ENCODE measurements at places on chromosomes 11 and 22.

DNA sequence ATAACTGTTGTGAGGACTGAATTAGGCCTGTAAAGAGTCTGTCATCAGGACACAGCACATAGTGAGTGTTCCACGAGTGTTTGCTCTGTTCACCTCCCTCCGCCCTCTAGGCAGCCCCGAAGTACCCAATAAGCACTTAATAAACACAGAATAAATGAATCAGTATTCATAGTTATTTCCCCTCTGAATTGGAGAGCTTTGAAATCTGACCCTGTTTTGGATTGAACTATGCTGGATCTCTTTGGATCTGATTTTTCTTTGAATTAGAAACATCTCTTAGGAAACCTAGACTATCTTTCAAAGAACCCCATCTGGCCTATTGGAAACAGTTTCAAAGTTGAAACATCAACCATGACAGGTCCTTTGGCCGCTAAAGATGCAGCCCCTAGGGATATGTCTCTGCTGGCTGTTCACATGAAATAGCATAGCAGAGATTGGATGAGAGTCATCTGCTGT lies 615.5 kb downstream of the NTM start:
- no peak for DNase-seq

DNA sequence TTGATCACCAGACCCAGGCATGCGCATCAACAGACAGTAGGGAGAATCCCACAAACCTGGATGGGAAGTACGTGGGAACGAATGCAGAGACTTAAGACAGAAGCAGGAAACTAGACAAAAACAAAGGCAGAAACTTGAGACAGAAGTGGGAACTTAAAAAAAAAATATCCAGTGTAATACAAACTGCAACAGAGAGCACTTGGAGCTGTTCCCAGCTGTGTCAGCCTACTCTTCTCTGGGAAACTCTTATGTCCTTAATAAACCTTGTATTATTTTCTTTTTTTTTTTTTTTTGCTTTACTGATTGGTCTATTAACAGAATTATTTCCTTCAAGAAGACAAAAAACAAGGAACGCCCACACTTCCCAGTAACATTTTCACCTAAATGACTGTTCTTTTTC lies 1818.1 kb upstream of the RAG2 start:
- DNase-seq: no peak

- DNase-seq: no peak
Measured at GRCh38 chr22:44566911-44567310, 68.9 kb upstream of the RTL6 start.

GRCh38 chr11:66284526-66285078 lies 4.3 kb downstream of the YIF1A start:
- no peak for DNase-seq

GRCh38 chr11:45087900-45088160 lies 58.6 kb upstream of the PRDM11 start:
- DNase-seq: no peak

- DNase-seq: no peak
Measured at GRCh38 chr22:39895682-39896081, 2.1 kb upstream of the ENTHD1 start.

GRCh38 chr11:39690856-39691255 lies 1768.6 kb downstream of the LRRC4C start:
- no peak for DNase-seq

GRCh38 chr22:44337678-44338004 lies 24.9 kb upstream of the SHISAL1 start:
- peak; percentile 65 for DNase-seq

GRCh38 chr22:36245805-36246356 lies 6.6 kb upstream of the APOL2 start:
- no peak for DNase-seq

DNA sequence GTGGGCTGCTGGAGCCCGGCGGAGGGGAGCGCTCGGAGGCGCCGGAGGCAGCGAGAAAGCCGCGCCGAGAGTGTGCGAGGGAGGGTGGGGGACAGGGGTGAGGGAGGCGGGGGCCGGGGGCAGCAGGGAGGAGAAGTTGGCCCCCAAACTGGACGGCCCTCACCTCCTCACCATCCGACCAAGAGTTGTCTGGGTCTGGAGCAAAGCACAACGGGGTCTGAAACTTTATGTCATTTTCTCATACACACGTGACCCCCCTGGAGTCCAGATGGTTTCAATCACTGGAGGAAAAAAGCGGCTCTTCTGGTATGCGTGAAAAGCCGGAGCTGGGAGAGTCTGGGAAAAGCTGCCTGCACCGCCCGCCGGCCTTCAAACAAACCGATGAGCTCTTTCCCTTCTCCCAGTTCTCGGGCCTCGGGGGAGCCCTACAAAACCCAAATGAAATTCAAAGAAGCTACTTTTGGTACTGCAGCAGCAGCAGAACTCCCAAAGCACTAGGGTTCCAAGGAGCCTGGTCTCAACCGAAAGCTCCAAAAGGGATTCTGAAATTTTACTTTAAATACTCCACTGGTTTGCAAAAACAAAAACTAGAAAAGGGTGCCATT lies 39.7 kb upstream of the AKIP1 start:
- peak; percentile 75 for DNase-seq

DNA sequence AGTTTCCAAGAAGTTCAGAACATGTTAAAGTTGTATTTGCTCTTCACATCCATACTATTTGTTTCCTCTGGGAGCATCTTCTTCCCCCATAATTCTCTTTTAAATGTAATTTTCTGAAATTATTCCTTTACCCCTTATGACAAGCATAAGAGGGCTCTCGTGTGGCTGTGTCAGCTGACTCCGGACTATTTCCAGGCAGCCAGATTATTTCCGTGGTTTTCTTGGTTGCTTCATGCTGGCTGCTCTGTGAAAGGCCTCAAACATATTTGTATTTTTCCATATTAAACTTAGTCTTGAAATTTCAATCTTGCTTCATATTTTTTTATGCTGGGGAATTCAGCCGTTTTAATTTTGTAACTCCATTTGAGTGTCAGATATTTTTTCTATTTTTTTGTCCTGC lies 2.8 kb upstream of the MMP1 start:
- DNase-seq: no peak

- peak; percentile 24 for DNase-seq
Measured at GRCh38 chr11:123594188-123594901, 60.1 kb downstream of the SCN3B start.

DNA sequence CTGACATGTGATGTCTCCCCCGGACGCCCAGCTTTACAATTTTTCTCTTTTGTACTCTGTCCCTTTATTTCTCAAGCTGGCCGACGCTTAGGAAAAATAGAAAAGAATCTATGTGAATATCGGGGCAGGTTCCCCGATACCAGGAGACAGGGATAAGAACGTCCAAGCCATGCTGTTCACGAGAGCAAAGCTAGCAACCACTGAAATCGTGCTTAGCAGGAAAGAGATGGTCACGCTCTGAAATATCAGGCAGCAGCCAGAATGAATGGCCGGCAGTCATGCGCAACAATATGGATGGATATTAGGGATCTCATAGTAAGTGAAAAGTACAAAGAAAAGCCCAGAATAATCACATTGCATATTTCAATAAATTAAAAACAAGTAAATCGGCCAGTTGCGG lies 3.5 kb downstream of the CRYBB1 start:
- no peak for DNase-seq

GRCh38 chr11:2677127-2677526 lies 22.7 kb downstream of the KCNQ1OT1 start:
- no peak for DNase-seq

- no peak for DNase-seq
Measured at GRCh38 chr11:1055109-1055703, 18.7 kb upstream of the MUC6 start.

- DNase-seq: no peak
Measured at GRCh38 chr11:114964676-114965214, 286.4 kb downstream of the NXPE2 start.

DNA sequence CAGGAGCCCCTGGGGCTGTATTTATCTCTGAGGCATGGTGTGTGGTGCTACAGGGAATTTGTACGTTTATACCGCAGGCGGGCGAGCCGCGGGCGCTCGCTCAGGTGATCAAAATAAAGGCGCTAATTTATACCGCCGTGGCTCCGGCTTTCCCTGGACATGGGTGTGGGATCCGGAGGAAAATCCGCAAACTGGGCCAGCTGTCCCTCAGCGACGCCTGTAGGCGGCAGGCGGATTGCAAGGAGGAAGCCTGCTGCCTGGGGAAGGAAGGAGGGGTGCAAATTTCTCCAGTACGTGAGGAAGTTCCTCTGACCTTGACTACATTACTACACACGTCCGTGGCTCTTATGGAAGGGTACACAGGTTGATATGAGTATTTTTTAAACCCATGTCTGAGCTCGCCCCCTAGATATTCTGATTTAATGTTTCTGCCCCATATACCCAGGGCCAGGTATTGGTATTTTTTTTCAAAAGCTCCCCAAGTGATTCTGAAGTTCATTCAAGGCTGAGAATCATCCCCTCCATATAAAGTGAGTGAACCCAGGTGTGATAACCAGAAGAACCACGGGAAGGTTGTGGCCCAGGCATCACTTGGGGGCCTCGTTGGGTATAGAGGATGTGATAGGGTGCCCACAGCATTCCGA lies 2.8 kb downstream of the MYOD1 start:
- DNase-seq: peak; percentile 35

DNA sequence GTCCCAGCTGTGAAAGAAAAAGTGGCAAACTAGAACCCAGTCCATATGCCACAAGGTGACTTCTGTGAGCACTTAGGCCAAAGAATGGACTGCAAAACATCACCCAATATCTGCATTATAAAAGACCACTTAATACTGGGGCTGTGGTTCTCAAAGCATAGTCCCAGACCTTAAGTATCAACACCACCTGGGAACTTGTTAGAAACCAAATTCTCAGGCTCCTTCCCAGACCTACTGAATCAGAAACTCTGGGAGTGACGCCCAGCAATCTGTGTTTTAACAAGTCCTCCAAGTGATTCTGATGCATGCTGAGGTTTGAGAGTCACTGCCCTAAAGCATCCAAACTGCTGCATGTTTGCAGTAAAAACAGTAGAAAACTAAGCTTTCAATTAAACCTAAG lies 81.3 kb downstream of the SERGEF start:
- DNase-seq: no peak

GRCh38 chr22:30305906-30306626 lies 16.8 kb upstream of the CASTOR1 start:
- DNase-seq: peak; percentile 25

GRCh38 chr11:66841861-66842260 lies 1.4 kb upstream of the RCE1 start:
- no peak for DNase-seq

- no peak for DNase-seq
Measured at GRCh38 chr11:2443881-2444820, at the start of gene TRPM5. TSS of gene TRPM5 (minus strand) at chr11:2444514. CDS start at chr11:2423036, 21,478 bp downstream.

DNA sequence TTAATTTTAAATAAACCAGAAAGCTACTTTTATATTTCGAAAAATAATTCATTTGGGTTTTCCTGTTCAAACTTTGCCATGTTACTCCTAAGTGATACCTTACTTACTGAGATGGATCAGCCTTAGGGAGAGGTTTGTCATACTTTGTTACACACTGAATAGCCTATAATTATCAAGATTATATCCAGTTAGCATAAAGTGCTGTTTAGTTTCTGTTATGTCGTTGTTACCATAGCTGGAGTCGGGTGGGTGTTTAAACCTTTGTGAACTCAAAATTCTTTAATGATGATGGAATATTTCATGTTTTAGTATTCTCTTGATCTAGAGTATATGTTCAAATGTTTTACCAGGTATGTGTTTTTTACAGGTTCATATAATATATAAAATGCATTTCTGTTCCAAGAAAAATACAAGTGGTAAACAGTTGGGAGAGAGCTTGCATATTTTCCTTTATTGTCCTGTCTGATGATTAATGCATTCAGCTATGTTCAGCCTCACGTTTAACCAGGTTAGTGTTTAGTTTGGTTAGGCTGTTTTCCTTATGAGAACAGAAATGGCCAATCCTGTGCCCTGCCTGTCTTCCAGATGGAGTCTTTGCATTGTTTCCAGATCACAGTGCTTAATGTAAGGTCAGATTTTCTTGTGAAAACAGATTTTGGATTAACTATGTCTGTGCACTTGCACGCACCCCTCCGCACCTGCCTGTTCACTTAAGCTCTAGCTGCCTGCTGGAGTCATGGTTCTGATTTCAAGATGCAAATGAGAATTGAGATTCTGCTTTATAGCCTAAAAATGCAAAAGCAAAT lies 105.6 kb downstream of the ATXN10 start:
- peak; percentile 77 for DNase-seq

DNA sequence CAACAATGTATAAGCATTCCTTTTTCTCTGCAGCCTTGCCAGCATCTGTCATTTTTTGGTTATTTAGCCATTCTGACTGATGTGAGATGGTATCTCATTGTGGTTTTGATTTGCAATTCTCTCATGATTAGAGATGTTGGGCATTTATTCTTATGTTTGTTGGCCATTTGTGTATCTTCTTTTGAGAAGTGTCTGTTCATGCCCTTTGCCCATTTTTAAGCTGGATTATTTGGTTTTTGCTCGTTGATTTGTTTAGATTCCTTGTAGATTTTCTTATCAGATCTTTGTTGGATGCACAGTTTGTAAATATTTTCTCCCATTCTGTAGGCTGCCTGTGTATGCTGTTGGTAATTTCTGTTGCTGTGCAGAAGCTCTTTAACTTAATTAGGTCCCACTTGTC lies 259.6 kb upstream of the SESN3 start:
- DNase-seq: no peak

DNA sequence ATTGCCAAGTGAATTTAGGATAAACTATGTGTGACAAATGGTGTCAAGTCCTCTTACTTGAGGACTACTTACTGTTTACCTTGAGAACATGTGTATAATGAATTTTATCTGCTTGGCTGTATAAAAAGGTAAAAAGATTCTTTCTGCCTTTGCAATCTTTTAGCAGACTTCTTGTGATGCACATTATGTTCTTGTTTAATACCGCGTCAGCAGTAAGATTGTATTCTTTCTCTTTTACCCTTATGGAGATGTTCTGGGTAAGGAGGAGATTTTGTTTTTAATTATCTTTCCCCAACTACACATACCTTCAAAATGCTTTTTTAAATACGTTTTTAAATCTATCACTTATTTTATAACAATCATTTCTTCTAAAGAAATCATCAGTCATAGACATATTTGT lies 1166.4 kb upstream of the CNTN5 start:
- DNase-seq: no peak

- no peak for DNase-seq
Measured at GRCh38 chr11:80349997-80350396, 909.2 kb upstream of the TENM4 start.

GRCh38 chr11:72609476-72609875 lies 64.7 kb downstream of the PDE2A start:
- DNase-seq: no peak

GRCh38 chr11:8251616-8252295 lies 11.9 kb downstream of the LMO1 start:
- no peak for DNase-seq

- no peak for DNase-seq
Measured at GRCh38 chr11:117885777-117886176, 9.3 kb upstream of the FXYD6 start.

All from ACHN (cell line).